ENCODE measurements at places on chromosomes 2 and 18. TPM values are rescaled to one million over a fixed set of nuclear protein-coding genes. Genes with fewer than 3 reads are reported as not detected.

The HOXD12 gene
- total RNA-seq = not detected

The DES gene
- total RNA-seq = 0.12 TPM

The ERBB4 gene
- total RNA-seq = not detected

The TCF4 gene
- 59.4 TPM for total RNA-seq

The FEV gene
- not detected for total RNA-seq

The SCG2 gene
- 0.26 TPM for total RNA-seq

The HOXD4 gene
- 0.40 TPM for total RNA-seq

The AGXT gene
- total RNA-seq = not detected

The TMEM169 gene
- 0.13 TPM for total RNA-seq

The SNORC gene
- total RNA-seq = 0.89 TPM

The MEP1B gene
- total RNA-seq = not detected

DNA sequence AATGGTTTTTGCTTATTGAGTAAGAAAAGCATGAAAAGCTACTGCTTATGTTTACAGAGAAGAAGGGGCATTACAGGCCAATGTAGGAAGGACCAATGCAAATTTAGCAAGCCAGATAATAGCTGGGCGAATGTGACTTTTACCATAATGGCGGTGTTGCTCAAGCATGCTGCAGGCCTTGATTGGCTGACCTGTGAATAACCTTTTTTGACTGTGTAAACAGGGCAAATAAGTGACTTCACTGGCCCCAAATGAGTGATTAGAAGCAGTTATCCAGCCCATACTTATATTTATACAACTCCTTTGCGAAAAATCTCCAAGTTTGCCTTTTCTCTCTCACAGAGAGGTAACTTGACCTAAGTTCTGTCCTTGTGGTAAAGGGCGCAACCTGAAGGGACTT is 146.9 kb downstream of the SP3 start:
- H3K27me3 ChIP-seq = peaks cover 50% of the 10 kb centered on the region
- no peak overlapping the region for H3K27ac ChIP-seq
- H3K4me3 ChIP-seq = no peak overlapping the region
- H3K4me1 ChIP-seq = no peaks in the 10 kb centered on the region

DNA sequence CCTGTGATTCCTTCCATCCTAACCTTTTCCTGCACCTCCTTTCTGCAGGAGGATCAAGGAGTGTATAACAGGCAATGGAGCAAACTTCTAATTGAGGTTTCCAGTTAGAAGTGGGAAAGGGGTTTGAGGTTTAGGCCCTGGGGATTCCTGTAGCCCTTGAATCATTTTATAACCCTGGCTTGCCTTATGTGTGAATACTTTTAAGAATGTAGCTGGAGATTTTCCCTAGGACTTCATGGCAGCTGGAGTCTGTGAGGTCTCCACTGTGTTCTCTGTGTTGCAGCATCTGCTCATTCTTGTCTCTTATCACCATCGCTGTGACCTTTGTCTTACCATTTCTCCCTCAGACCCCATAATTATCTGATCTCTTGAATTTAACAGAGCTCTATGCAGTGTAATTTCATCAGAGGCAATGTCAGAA is 370.2 kb upstream of the SLC14A2 start:
- no peak overlapping the region for H3K4me3 ChIP-seq
- H3K27me3 ChIP-seq = peaks cover 3% of the 10 kb centered on the region
- H3K36me3 ChIP-seq = no peaks in the 10 kb centered on the region
- peaks cover 56% of the 10 kb centered on the region for H3K4me1 ChIP-seq

- H3K27me3 ChIP-seq = no peaks in the 10 kb centered on the region
- peak within 1 kb of the TSS; percentile 86 for H3K27ac ChIP-seq
- H3K4me1 ChIP-seq = peaks cover 39% of the 10 kb centered on the region
- H3K36me3 ChIP-seq = peaks cover 4% of the 10 kb centered on the region
- peak within 1 kb of the TSS; percentile 98 for H3K4me3 ChIP-seq
- peak; percentile 92 for DNase-seq
These were observed at the start of the genes MITD1 and MRPL30 for GRCh38 chr2:99180755-99181623. Gene MITD1 (minus strand): TSS chr2:99181058. CDS start chr2:99180981, 77 bp downstream. Gene MRPL30 (plus strand): TSS chr2:99181184. CDS start chr2:99186204, 5,020 bp downstream.

DNA sequence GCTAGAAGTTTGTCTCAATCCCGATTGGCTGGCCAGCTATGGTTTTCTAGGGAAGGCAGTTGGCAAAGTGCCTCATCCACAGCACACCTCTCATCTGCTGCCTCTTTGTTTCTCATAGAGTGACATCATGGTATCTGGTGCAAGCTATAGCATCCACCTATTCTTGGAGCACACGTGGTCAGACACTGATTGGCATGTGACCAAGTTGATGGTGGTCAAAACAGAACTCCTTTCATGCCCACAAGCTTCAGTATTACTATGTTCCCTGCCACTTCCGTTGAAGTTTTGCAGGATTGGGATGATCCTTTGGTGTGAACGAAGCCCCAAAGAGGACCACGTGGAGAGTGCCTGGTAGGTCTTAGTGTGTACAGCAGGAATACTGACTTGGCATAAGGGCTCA is 28.8 kb downstream of the TTC32 start:
- DNase-seq = no peak
- H3K27ac ChIP-seq = no peak overlapping the region
- H3K36me3 ChIP-seq = no peaks in the 10 kb centered on the region
- H3K4me3 ChIP-seq = no peak overlapping the region
- H3K27me3 ChIP-seq = peaks cover 32% of the 10 kb centered on the region
- peaks cover 6% of the 10 kb centered on the region for H3K4me1 ChIP-seq

GRCh38 chr2:126775300-126775985 is 119.5 kb downstream of the GYPC start:
- H3K4me1 ChIP-seq = peaks cover 5% of the 10 kb centered on the region
- no peak for DNase-seq
- H3K27ac ChIP-seq = no peak overlapping the region
- no peak overlapping the region for H3K4me3 ChIP-seq
- H3K36me3 ChIP-seq = no peaks in the 10 kb centered on the region

DNA sequence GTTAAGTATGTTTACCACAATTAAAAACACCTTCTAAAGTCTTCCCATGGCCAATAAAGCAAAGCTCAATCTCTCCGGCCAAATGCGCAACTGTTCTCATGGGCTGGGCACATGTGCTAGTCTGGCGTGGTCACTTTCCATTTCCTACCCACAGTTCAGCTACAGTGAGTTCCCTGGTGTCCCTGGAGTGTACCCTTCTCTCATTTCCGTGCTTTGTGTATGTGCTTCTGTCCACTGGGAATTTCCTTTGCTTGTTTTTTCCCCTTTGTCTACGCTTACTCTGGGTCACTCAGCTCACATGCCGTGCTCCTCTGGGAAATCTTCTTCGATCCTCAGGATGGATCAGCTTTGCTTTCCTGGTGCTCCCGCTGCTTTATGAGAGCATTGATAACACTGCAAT is 69.6 kb upstream of the GYPC start:
- H3K4me1 ChIP-seq = no peaks in the 10 kb centered on the region
- H3K4me3 ChIP-seq = no peak overlapping the region
- H3K27me3 ChIP-seq = no peaks in the 10 kb centered on the region
- no peak overlapping the region for H3K27ac ChIP-seq
- no peak for DNase-seq
- no peaks in the 10 kb centered on the region for H3K36me3 ChIP-seq

GRCh38 chr18:59877361-59877760 is 22.4 kb upstream of the PMAIP1 start:
- no peak overlapping the region for H3K4me3 ChIP-seq
- H3K27me3 ChIP-seq = no peaks in the 10 kb centered on the region
- H3K27ac ChIP-seq = no peak overlapping the region
- H3K36me3 ChIP-seq = no peaks in the 10 kb centered on the region
- DNase-seq = no peak

DNA sequence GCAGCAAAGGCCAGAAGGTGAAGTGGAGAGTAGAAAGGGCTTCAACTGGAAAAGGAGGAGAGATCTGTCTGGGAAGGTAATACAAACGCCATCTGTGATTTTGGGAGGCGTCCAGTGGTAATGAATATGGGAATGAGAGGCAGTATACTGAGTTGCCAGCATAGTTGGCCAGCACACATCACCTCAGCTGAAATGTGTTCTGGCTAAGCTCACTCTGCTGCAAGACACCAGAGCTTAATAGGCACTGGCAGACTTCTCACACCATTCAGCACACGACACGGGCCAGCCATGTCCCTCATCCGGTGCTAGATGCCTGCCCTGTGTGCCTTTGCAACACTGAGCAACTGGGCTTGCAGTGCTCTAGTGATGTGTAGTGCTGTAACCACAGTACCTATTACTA is 277.1 kb downstream of the PIEZO2 start:
- H3K4me1 ChIP-seq = no peaks in the 10 kb centered on the region
- DNase-seq = no peak
- H3K4me3 ChIP-seq = no peak overlapping the region
- H3K36me3 ChIP-seq = no peaks in the 10 kb centered on the region

DNA sequence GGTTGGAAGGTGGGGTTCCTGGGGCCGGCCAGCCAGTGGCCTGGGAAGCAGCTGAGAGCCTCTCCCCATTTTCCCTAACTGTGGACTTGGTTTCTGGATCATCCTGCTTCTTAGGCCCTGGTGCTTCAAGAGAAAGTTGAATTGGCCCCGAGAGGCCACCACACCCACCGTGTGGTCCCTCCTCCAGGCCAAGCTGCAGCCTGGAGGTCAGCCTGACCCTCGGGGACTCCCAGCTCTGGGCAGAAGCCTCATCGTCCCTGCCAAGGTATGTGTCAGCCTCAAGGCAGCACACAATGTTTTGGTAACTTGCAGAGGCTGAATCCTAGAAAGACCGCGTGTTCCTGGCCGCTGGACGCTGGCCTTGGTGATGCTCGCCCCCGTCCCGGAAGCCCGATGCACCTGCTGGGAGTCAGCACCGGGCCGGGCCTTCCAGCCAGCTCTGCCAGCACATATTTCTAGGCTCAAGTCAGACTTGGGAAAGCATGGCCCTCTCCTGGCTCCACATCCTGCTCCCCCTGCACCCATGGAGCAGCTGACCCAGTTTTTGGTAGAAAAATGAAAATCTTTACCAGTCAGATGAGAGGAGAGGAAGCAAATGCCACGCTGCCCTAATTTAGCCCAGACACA is 72.6 kb downstream of the ACTR2 start:
- H3K27me3 ChIP-seq = no peaks in the 10 kb centered on the region
- DNase-seq = peak; percentile 50
- H3K36me3 ChIP-seq = peaks cover 11% of the 10 kb centered on the region
- peaks cover 44% of the 10 kb centered on the region for H3K4me1 ChIP-seq

GRCh38 chr18:27004056-27004829 is 138.7 kb upstream of the AQP4 start:
- no peak for DNase-seq
- no peak overlapping the region for H3K4me3 ChIP-seq
- no peak overlapping the region for H3K27ac ChIP-seq
- no peaks in the 10 kb centered on the region for H3K4me1 ChIP-seq

All from HFFc6 (cell line).